Left cardiac atrium (tissue), 4 donors: ENCODE measurements at places on chromosomes 2 and 18. TPM values are rescaled to one million over a fixed set of nuclear protein-coding genes. Genes with fewer than 3 reads are reported as not detected.

Gene OR6B2
- total RNA-seq = not detected

- DNase-seq = peak; percentile 19
Observed at GRCh38 chr2:239293775-239294430, 106.9 kb downstream of the HDAC4 start.

- no peak for DNase-seq
Observed at GRCh38 chr2:231489990-231490389, 25.7 kb upstream of the NCL start.

GRCh38 chr2:33277002-33277426 lies 199.4 kb upstream of the RASGRP3 start:
- no peak for DNase-seq

Gene DAW1
- total RNA-seq = 0.65 TPM
